T-helper 2 cell (primary cell): ENCODE measurements at places on chromosomes 12 and 14.

DNA sequence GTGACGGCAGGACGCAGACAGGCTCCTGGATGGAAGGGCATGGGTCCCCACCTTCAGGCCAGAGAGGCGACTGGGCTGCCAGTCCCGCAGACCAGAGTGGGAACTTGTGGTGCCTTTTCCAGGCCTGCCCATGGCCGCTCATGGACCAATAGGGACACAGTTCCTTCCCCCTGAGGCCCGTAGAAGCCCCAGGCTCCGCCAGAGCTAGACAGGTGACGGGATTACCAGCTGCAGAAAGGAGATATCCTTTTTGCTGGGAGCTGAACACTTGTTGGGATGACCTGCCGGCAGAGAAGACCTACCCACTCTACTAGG lies 73.6 kb upstream of the RASSF8 start:
- no peak for DNase-seq

DNA sequence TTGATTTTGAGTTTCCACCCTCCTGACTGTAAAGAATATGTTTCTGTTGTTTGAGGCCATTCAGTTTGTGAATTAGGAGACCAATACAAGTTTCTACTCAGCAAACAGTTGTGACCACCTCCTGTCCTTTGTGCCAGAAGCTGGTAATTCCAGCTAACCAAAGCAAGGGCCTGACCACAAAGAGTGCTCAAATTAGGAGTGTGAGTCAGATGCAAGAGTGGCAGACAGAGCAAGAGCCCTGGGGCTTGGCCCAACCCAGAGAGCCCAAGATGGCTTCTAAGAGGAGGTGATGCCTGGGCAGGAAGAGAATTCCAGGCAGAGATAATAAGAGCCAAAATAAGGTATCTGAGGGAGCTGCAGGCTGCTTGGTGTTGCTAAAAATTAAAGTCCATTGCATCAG lies 77.7 kb upstream of the C14orf132 start:
- DNase-seq: no peak

GRCh38 chr14:100294963-100295330 lies 11.3 kb downstream of the SLC25A29 start:
- no peak for DNase-seq

DNA sequence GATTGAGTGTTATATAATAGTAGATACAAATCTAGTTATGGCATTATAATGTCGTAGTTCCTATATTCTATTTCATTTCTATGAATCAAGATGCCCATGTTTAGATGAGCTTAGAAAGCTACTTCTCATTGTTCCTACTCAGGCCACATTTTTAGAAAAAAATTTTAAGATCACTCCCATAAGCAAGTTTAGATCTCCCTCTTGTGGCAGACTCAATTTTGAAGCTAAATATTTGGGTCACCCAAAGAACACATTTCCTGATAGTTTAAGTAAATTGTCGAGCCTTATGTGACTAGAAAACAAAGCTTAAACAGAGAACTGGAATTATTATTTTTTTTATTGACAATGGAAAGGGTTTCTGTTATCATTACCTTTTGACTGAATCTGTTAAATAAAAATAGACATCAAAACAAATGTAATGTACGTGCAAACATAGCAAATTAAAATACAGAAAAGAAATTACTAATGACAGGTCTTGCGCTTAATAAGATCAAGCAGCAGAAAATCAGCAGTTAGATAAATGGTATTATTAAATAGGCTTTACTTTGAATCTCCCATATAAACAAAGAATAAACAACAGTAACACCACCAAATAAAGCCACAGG lies 180.2 kb downstream of the ACSS3 start:
- DNase-seq: no peak

- no peak for DNase-seq
These were observed 171.7 kb downstream of the MIPOL1 start for GRCh38 chr14:37369425-37369824.

- no peak for DNase-seq
These were observed 219.1 kb downstream of the RPL10L start for GRCh38 chr14:46432516-46432915.

DNA sequence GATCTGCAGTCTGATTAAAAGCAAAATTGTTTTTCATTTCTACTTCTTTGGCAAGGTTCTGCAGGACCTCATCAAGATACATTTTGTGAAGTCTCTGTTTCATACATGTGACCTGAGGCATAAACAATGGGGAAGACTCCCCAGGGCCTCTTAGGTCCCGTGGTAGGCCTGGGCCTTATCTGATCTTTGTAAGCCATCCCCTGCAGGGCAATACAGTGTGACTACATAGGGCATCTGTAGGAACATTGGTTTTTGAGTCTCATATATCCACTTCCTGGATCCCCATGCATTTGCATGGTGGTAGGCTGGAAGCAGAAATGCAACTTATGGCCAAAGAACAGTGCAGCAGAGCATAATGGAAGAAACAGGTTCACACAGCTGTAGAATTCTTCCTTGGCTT lies 6.0 kb downstream of the FAR2 start:
- no peak for DNase-seq

DNA sequence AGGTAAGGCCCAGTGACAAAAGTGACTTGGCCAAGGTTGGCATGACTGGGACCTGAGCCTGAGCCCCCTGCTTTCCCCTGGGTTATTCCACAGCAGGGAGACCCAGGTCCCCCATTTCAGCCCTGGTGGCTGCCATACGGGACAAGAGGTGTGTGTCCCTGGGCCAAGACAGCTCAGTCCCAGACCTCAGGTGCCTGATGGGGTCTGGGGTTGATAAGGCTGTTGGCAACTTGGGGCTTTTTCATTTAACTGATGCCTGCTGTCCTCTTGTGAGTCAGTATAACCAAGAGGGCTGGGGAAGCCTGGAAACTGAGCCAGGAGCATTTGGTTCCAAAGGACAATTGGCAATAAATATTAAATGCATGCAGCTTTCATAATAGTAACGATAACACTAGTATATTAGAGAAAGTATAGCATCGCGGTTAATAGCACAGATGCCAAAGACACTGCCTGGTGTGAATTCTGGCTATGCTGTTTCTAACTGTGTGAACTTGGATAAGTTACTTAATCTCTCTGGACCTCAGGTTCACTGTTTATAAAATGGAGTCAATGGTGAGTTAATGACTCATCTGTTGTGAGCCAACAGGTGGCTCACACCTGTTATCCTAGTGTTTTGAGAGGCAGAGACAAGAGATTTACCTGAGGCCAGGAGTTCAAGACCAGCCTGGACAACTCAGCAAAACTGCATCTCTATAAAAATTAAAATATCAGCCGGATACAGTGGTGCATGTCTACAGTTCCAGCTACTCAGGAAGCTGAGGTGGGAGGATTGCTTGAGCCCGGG lies 898 bp downstream of the SDSL start:
- no peak for DNase-seq
